ENCODE measurements at places on chromosomes 6 and 20.

DNA sequence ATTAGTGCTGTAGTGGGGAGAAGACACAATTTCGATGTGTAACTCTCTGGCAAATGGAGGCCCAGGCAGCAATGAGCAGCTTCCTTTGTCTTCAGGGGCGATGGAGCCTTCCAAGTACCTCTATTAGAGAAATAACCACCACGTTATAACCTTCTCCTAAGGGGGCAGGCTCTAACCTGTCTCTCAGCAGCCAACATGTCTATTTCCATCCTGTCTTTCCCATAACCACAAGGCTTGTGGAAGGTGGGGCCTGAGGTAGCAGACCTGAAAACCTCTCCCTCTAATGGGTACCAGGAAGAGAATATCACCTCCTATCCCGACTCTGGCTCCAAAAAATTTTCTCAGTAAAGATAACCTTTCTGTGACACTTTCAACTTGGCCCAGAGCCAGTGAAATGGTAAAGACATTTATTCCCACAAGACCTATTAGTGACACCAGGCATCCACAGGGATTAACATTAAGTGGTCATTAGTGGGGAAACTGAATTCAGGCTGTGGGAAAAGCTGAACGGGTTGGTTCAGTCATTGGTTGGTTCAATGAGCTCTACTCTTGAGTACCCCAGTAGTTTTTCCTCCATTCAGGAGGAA lies 4.0 kb downstream of the PEX6 start:
- DNase-seq: no peak

DNA sequence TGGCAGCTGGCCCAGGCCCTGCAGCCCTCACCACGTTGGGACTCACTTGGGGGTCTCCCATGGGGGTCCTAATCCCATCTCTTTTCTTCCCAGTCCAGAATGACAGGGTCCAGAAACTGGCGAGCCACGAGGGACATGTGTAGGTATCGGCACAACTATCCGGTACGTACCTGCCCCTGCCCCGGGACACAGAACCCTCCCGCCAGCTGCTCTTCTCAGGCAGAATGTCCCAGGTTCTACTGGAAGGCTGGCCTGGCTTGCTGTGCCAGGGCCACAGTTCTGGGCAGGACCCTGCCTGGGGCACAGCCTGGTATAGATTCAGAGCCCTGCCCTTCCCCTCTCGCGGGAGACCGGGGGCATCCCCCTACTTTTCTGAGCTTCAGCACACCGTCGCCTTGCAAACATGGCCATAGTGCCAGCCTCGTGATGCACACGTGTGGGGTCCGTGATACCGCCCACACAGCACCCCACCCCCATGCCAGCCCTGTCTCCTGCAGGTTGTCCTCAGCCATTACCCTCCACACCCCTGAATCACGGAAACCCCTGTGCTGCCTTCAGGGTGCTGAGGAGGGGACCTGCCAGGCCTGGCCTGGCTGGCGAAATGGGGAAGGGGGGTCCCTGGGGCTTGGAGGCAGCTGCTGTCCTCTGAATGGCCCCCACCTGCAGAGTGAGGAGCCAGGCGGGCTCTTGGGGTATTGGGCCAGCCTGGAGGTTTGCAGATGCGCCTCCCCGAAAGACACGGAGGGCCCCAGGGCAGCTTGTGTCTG lies 3.0 kb downstream of the OGFR start:
- DNase-seq: no peak

- no peak for DNase-seq
Measured at GRCh38 chr6:33558801-33559200, 21.3 kb downstream of the BAK1 start.

DNA sequence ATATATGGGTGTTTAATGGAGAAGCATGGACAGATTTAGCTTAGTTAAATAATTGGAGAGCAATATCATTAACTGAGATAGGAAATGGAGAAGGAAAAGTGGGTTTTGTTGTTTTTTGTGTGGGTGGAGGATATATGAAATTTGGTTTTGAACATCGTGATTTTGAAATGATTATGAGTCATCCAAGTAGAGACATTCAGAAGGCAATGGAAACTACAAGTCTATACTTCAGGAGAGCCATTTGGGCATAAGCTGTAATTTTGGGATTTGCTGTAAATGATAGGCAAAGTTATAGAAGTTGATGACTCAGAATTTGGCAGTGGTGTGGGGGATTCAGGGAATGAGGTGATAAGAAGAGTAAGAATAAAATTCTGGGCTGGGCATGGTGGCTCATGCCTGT lies 27.4 kb upstream of the FAM135A start:
- no peak for DNase-seq

- no peak for DNase-seq
Measured at GRCh38 chr20:12056839-12057238, 139.1 kb downstream of the BTBD3 start.

GRCh38 chr20:24998121-24998520 lies 5.6 kb upstream of the APMAP start:
- no peak for DNase-seq

GRCh38 chr6:145305670-145306069 lies 429.6 kb downstream of the EPM2A start:
- DNase-seq: no peak

DNA sequence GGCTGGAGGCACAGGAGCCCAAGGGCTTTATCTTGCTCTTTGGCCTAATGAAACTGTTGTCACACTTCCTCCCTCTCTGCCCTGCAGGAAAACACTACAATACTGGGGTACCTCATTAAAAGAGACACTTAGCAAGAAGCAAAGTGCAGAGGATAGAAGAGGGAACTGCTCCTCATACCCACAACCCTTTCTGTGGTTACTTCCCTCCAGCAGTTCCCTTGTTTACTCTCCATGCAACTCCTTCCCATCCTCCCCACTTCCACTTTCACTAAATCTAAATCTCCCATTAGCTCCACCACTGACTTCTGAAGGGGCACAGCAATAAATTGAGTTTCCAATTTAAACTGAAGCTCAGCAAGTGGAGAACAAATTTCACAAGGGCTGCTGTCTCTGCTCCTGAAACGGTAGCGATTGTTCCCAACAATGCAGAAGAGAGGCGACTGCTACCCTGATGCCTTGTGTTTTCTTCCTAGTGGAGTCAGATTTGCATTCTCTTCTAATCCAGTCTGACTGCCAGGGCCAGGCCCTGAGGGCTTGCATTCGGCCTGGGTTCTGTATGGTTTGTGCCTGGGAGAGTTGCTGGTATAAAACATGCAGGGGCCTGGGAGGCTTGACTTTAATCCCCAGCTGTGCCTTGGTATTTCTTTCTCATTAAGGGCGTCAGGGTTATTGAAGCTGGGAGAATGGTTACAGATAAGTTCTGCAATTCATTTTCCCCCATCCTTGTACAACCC lies 454.7 kb downstream of the TFAP2B start:
- no peak for DNase-seq

DNA sequence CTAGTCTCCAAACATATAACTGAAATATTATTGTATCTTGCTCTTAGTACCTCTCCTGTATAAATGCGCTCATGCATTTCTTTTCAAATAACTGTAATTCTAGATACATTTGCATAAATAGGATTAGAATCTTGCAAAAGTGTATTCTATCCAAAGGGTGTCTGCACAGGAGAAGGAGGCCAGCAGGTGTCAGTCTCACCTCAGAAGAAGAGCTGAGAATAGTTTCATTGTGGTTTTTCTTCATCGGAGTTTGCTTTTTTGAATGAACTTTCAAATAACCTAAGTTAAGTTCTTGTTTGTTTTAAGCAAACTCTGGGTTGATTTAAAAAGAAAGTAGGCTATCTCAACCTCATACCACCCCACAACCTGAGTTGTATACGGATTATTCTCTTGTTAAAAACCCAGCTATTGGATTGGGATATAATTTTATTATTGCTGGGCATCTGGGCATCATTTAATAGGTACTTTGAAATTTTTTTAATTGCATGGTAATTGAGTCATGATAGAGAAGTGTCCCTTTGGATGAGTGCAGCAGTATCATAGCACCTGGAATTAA lies 125.0 kb upstream of the MLIP start:
- no peak for DNase-seq

DNA sequence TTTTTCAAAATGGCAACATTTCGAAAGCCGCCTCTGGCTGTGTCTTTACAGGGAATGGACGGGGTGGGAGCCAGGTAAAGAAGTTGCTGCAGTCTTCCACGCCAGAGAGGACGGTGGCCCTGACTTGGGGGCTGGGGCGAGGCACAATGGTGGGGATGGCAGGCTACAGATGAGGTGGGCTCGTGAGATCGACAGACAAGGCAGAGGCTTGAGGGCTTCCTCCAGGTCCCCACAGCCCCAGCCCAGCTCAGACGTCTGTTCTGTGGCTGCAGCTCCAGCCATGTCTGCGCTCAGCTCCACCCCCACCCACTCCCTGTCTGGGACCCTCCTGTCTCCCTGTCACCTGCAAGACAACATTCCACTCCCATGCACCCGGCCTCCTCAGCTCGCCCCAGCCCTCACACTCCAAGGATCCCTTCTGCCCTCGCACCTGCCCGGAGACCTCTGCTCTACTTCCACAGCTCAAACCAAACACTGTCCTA lies 7.4 kb upstream of the C20orf144 start:
- DNase-seq: no peak

GRCh38 chr6:12311106-12311505 lies 20.9 kb downstream of the EDN1 start:
- no peak for DNase-seq

Measured in CD4-positive, alpha-beta T cell treated with Interleukin-10 for 1 hour (primary cell).